SK-N-SH treated with all-trans-retinoic acid at 6 μM for 48 hours (cell line): ENCODE measurements at places on chromosomes 13 and 19.

- no peak for ATAC-seq
Measured at GRCh38 chr19:14135985-14136508, 342 bp downstream of the ASF1B start.

- no peak for ATAC-seq
Measured at GRCh38 chr13:112735791-112736190, 46.0 kb downstream of the ATP11A start.

DNA sequence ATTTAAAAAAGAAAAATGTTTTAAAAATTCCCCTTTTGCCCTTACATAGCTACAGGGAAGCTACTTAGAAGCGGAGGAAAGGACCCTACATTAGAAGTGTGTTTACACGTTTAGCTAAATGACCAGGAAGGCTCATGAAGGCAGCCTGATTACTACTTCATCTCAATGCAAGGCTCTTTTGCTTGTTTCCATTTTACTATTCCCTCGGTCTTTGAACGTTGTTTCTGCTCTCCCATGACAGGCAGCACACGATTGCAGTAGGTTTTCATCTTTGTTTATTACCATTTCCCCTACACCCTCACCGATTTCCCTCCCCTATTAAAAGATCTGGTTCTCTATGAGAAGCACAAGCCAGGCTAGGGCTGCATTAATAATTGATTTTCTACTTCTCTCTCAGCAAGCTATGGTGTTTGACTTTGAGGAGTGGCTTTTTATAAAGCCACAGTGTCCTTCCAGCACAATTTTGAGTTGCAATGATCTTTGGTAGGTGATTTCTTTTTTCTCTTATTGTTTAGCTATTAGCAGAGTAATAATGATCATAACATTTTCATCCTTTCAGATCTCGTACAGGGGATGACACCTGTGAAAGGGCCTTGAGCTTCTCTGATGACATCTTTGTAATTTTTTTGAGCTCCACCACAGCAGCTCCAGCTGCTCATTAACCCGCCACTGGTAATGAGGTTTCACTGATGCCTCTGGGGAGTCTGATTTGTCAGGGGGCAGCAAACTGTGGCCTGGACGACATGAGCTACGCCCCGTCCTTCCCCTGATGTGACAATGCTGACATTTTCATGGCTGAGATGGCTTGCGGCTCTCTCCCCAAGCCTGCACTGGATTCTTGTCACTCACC lies 670.3 kb downstream of the UQCRFS1 start:
- ATAC-seq = no peak

DNA sequence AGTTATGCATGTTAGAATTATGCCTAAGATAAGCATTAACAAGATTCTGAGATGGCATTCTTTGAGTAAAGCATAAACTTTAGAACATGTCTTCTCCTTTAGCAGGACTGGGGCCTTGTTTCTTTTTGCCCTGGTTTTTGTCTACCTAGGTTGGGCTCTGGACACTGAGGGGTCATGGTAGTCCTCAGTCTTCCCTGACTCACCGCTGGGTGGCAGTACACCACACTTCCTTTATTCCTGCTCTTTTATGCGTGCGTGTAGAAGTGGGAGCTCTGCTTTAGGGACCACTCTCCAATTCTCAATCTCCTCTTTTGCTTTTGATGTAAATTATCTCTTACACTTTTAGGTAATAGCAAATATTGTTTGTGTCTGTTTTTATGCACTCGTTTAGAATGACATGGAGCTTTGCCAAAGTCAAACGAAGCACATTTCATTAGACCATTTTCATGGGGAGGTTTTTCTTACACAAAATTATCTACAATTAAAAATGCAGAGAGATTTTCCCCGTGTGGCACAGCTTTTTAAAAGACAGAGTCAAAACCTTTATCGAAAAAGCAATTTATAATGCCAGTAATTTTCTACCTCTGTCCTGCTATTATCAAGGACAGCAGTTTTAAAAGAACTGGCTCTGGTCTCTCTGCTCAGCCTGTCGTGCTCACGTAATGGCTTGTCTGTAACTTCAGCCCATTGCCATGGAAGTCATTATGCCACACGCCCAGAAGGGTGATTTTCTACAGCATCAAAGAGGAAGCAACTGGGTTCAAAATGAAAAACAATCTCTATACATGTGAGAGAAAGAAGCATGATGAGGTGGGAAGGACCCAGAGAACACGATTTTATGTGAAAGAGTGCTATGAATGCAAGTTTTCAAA lies 413.9 kb downstream of the COG6 start:
- ATAC-seq = peak; percentile 86

DNA sequence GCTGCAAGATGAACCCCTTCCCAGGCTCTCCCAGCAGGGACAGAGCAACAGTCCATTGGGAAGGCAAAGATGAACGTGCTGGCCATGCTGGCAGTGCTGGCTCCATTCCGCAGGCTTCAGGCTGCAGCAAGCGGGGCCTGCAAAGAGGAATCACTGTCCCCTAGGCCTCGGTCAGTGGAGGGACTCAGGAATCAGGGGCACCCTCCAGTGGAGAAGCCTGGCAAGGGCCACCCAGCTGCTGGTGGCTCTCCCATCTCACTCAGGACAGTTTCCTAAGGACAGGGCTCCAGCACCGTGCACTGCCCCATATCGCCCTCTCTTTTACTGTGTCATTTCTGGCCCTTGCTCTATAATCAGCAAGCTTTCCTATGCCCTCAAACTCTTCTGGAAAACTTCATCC lies 498.6 kb downstream of the EFNB2 start:
- no peak; the same call in 2 of the 3 replicates for ATAC-seq

DNA sequence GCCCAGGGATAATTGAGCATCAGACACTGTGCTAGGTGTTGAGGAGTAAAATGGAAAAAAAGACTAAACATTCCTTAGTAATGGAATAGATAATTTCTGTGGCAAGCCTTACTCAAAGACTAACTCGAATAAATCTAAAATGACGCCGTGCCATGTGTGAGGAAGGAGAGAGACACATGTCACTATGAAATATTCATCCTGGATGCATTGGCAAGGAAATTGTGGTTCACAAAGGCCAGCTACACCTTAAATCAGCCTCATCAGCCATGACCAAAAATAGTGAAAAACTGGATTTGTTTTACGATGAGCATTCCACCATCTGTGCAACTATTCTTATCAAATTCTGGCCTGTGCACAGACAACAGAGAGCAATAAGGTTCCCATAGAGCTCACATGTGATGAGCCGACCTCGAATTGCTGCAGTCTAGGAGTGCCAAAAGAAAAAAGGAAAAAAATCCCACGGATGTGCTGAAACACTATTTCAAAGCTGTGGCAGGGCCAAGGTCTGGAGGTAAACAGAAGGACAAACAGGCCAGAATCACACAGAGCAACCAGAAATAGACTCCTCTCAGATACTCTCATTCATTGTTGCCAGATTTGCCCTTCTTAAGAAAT lies 505.7 kb downstream of the EFNB2 start:
- ATAC-seq = no peak

GRCh38 chr13:112820318-112820717 lies 130.5 kb downstream of the ATP11A start:
- ATAC-seq = no peak

- no peak; the same call in 2 of the 3 replicates for ATAC-seq
Measured at GRCh38 chr13:108345016-108345415, 75.5 kb downstream of the TNFSF13B start.

DNA sequence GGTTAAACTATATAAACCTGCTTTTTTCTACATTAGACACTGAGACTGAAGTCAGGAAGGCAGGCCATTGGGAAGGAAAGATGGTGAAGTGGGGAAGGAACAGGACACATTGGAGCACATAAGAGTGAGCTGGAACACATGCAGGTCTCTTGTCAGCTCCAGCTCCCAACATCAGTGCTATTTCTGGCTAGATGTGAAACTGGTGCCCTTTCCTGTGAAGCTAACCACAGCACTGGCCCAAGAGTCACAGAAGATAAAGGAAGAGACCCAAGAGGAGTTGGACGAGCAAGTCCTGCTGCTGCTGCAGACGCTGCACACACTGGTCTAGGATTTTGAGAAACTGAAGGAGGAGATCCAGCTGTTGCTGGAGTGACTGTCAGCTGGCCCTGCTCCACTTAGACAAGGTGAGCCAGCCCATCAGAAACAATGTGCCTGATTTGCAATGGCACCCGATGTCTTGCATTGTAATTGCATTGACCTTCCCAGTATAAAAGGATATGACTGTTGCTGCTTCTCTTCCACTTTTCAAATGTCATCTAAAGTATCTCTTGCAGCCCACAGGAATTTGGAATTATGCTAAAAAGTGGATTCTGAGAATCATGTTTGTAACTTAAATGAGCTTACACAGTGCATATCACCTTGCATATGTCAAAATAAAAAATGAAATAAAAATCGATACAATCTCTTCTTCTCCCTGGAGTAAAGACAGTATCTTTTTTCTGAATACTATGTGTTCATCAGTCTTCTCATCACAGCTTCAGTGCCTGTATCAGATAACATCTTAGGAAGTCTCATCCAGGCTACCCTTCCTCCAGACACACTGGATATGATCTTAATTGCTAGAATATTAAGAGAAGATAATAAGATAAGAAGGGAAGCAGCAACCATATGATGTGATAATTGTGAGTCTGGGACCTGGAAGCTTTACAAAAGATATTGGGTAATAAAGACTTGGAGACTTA lies 230.7 kb upstream of the SPRY2 start:
- ATAC-seq = peak; percentile 89

DNA sequence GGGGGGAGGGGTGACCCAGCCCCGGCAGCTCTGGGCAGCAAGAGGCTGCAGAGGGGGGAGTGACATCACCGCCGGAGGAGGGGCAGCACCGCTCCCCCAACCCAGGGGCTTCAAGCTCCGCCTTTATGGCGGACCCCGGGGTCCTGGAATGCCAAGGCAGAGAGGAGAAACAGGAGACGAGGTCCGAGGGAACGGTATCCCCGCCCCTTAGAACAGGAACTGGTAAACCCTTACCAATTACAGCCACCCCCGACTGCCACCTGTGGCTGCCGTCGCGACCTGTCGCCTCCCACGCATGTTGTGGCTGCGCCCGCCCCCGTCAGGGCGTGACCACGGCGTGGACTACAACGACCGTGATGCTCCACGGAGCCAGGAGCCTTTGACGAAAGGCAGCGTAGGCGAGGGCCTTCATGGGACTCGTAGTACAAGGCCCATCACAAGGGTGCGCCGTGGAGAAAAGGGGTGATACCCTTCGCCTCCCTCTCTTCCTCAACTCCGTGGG lies 4.1 kb upstream of the KCNC3 start:
- peak; percentile 56 for ATAC-seq

- ATAC-seq = peak; percentile 20
Measured at GRCh38 chr19:44050740-44051649, 841 bp upstream of the ZNF223 start.

DNA sequence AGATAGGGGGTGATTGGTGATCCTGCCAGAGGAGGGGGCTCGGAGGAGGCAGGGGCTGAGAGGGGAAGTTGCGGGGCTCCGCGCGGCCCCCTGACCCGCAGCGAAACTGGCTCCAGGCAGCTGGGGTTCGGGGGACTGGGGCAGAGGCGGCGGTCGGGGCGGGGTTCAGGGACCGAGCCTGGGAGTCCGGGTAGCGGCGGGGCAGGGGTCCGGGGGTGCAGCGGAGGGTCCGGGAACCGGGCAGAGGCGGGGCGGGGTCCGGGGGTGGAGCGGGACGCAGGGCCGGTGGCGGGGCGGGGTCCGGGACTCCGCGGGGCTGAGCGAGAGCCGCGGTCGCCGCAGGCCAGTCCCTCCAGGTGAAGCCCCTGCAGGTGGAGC lies 1.2 kb downstream of the MADCAM1 start:
- no peak for ATAC-seq

GRCh38 chr19:10796653-10797052 lies 39.4 kb downstream of the TMED1 start:
- no peak for ATAC-seq

- ATAC-seq = peak; percentile 95
Measured at GRCh38 chr13:24271601-24272451, 37.6 kb upstream of the C1QTNF9 start.

GRCh38 chr13:73851104-73851503 lies 283.1 kb downstream of the KLF12 start:
- ATAC-seq = no peak

DNA sequence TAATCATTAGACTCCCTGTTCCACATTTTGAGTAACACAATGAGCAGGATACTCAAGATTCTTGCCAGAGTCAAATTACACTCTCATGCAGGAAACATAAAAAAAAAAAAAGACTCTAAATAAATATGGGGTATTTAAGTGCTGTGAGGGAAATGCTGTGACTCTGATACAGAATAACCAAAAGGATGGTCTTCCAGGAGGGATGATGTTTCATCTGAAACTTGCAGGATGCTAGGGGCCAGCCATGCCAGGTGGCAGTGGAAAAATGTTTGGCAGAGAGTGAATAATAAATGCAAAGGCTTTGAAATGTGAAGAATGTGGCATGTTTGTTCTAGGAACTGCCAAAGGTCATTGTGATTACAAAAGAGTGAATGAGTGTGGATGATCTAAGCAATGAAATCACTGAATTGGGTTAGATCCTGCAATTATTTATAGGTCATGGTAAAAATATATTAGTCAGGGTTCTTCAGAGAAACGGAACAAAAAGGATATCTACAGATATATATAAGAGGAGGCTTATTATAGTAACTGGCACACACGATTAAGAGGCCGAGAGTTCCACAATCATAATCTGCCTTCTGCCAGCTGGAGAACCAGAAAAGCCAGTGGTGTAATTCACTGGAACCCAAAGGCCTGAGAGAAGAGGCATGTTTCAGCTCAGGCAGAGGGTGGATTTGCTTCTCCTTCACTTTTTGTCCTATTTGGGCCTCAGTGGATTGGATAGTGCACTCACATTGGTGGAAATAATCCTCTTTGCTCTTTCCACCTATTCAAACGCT lies 1832.8 kb upstream of the MIR17HG start:
- ATAC-seq = peak; percentile 64

DNA sequence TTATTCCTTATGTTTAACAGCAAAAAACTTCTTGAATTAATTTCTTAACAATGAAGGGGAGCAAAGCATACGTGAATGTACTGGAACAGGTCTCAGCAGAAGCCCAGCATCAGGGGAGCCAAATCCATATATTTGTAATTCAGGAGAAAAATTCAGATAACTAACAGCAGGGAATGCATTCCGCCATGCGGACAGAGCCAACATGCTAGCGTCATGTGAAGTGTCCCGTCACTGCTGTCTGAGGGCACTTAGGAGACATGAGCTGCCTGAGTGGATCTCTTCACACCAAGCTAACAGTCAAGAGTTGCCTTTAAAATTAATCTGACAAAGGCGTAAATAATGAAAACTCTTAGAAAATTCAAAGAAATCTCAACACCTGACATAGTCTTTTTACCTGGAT lies 6.4 kb downstream of the AMER2 start:
- ATAC-seq = no peak

- no peak for ATAC-seq
Measured at GRCh38 chr13:114219392-114219791, 15.3 kb upstream of the CDC16 start.

GRCh38 chr13:102187313-102187712 lies 214.5 kb downstream of the FGF14 start:
- ATAC-seq = no peak

- no peak for ATAC-seq
Measured at GRCh38 chr19:17471410-17472125, 1.2 kb downstream of the SLC27A1 start.

DNA sequence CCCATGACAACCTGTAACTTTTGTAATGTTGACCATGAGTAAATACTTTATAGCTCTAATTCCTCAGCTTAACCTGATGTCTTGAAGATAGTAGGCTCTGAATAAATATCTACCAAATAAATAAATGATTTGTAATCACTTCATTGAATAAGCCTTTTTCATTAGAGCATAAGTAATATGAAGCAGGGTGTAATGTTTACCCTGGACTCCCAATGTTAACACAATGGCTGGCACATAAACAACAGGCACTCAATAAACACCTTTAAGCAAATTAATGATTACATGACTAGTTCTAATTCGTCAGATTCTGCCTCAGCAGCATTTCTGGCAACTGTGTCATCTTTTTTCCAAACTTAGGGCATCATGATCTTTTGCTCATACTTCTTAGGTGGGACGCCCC lies 396.3 kb downstream of the LIG4 start:
- ATAC-seq = no peak

- ATAC-seq = no peak
Measured at GRCh38 chr13:100707818-100708740, 33.5 kb upstream of the TMTC4 start.
